Midbrain (tissue), 1 donor: ENCODE measurements at places on chromosomes 2 and 18.

- DNase-seq = no peak
These were observed 4.0 kb upstream of the HOXD4 start for GRCh38 chr2:176147210-176147799.

DNA sequence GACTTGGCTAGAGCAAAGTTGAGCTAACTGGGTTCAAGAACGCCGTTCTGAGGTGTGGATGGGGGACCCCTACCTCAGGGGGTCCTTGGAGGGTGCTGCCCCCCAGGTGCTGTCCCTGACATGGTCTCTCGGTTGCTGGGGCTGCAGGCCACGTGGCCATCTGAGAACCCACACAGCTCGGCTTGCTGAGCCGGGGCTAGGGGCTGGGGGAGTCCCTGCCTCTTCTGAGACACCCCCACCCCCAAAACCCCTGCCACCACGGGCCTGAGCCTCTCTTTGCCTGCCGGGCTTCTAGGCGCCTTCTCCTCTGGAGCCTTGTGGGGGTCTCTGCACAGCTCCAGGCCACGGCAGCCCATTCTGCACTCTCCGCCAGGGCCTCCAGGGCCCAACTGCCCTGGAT, 52.0 kb upstream of the LAMA1 start:
- DNase-seq = no peak

GRCh38 chr2:219467736-219468075, 31.0 kb upstream of the GMPPA start:
- DNase-seq = no peak

DNA sequence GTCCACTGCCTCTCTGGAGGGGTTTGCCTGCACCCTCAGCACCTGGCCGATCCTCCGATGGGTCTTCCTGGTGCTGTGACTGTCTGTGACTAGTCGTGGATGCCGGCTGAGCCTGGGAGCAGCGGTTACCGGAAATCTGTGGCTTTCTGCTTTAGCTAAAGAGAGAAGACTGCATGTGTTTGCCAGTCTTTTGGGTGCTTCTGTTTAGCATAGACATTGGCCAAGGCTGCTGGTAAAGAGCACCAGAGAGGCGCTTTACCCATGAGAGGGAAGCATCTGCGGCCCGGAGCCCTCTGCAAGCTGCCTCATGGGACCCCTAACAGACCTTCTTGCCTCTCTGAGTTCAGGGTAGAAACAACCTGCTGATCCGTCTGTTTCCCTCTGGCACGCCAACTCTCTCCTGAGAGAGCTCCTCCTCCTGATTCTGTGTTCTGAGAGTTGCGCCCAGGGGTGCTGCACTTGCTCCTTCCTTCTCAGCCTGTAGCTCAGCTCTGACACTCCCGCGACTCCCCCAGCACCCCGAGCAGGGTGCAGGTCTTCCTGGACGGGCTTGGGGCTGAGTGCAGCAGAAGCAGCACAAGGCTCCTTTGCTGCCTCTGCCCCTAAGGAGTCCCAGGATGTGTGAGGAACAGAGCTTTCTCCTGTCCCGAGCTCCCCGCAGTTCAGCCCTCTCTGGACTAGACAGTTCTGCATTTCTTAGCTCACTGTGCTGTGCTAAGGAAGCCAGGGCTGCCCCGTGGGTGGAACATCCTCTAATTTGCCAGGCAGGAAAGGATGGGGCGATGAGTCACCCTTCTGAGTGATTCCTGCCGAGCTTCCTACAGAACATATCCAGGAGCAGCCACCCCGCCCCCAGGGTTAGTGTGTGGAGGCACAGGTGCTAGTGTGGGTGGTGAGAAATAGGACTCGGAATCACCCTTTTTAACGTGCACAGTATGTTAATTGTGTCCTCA, 203.2 kb downstream of the SH3RF3 start:
- no peak for DNase-seq

GRCh38 chr2:60313470-60314172, 239.8 kb downstream of the BCL11A start:
- DNase-seq = no peak

GRCh38 chr2:10329880-10330699, 27.4 kb downstream of the HPCAL1 start:
- no peak for DNase-seq

- no peak for DNase-seq
These were observed 132.8 kb upstream of the SERTAD2 start for GRCh38 chr2:64786343-64787018.

GRCh38 chr2:72515696-72516095, 310.1 kb downstream of the EXOC6B start:
- DNase-seq = peak; percentile 63

DNA sequence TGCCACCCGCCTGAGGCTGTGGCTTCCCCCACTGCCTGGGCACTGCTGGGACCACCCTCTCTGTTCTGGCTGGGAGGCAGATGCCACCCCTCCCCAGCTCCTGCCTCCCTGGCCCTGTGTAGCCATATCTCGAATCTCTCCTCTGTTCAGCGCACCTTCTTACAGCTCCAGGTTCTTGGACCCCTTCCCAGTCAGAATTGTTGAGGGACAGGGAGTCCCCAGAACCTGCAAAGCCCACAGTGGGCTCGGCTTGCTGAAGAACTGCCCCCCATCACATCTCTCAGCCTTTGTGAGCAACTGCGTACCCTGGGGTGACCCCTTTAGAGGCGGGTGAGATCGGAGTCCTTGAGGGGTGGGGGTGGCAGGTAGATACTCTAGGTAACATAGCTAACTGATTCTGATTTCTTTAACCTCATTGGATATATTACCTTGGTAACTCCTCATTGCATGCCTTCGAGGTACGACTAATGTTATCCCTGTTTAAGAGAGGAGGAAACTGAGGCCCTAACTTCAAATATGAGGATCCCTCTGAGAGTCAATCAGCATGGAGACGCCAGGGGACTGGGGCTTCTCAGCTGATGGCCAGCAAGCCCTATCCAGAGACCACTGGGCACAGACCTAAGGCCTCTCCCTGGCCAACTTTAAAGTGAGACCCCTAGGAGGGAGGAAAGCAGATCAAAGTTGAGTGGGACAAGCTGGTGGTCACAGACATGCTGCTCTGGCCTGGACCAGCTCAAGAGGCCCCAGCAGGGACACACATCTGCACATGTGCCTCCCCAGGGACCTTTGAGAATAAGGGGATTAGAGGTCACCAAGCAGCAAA, 101.3 kb downstream of the CAPN13 start:
- DNase-seq = no peak

- DNase-seq = no peak
These were observed 3.1 kb upstream of the TMEM185B start for GRCh38 chr2:120226316-120226715.

DNA sequence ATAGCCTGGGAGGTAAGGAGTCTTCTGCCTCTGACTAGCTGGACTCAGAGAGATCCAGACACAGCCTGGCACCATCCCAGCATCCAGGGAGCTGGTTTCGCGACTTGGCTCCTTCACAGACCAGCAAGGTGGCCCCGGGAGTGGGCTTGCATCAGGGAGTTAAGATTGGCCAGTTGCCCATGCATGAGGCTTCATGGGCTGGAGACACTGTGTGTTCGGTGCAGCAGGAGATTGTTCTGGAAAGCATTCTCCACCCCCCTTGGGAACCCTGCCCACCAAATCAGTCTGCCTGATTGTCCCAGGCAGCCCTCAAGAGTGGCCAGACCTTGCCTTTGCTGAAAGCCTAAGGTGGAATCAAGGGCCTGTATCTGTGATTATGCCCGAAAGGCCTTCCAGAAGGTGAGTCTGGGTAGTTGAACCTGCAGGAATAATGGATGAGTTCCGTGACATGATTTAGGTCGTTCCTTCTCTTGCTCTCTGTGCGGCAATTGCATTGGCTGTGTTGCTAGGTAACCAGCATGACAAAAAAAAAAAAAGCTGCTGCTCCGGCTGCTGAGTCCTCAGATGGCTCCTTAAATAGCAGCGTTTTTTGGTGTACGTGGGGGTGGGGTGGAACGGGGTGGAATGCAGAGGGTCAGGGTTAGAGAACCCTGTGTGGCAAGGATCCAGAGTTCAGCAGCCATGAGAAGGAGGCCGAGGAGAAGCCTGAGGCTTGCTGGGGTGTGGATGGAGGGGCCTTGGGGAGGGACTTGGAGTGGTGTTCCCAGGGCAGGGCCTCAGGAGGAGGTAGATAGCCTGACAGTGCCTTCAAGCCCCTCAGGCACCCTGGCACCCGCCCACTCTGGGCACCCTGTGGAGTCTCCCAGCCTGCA, 93.0 kb upstream of the MCFD2 start:
- DNase-seq = peak; percentile 79

DNA sequence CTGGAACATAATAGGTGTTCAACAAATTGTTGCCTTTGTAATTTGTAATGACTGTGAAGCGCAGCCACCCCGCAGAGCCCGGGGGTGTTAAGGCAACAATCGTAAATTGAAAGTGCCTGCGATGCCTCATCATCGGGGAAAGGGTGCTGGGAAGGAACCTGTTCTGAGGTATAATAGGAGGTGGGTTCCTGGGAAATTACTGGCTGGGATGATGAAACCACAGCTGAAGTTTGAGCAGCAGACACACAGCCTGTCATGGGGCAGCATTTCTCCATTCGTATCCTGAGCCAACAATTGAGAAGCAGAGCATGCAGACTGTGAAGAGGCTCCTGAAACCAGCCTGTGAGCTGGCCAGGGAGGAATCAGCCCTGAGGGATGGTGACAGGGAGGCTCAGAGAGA, 404.0 kb upstream of the MYT1L start:
- no peak for DNase-seq

DNA sequence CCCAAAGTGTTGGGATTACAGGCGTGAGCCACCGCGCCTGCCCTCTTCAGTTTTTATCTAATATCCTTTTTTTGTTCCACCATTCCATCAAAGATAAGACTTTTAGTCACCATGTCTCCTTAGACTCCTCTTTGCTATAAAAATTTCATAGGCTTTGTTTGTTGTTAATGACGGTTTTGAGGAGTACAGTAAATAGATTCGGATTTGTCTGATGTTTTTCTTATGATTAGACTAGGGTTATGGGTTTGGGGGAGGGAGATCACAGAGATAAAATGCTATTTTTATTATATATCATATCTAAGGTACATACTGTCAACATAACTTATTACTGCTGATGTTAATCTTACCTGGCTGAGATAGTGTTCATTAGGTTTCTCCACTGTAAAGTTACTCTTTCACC, 6.2 kb downstream of the IL36B start:
- DNase-seq = no peak

DNA sequence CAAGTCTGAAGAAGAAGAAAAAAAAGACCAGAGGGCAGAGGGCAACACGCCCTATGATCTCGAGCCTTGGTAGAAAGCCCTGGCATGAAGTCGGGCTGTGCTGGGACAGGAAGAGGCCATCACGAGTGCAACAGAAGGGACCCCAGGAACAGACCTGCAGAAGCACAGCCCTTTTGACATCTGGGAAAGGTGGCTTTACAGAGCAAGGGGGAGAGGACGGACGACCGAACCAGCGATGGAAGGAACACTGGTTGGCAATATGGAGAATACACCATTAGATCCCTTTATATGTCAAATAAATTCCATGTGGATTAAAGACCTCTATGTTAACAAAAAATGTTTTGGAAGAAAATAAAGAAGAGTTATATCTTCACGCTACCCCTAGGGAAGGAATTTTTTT, 10.7 kb downstream of the KIF1A start:
- no peak for DNase-seq

DNA sequence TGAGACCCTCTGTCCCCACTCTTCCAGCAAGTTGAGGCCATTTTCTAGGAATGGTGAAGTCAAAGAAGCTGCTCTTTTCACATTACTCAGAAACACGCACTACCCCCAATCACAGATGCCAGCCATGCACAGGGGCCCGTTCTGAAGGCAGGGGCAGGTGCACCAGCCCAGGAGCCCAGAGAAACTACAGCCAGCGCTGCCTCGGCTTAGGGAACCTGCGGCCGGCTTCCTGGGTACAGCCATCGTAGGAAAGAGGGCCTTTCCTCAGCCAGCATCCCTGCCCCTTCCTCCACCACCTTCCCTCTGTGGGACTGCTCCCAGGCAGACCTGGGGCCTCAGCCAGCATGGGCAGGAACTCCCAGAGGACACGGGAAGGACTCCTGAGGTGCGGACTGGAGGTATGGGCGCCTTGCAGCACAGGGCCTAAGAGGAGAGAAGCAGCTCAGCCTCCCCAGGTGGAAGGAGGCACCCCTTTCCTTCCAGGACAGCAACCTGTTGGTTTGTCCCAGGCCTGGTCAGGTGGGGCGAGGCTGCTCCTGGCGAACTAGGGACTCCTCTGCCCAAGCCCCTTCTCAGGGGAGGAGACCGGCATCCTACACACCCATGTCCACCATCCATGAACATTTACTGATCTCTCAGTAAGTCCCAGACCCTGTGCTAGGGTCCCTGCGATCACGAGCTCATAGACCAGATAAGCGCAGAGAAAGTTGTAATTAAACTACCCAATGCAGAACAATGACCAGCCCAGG, 99.0 kb upstream of the ID2 start:
- no peak for DNase-seq

GRCh38 chr2:153912798-153913396, 41.2 kb downstream of the GALNT13 start:
- DNase-seq = no peak

GRCh38 chr2:38682008-38682575, 16.2 kb downstream of the GALM start:
- no peak for DNase-seq

DNA sequence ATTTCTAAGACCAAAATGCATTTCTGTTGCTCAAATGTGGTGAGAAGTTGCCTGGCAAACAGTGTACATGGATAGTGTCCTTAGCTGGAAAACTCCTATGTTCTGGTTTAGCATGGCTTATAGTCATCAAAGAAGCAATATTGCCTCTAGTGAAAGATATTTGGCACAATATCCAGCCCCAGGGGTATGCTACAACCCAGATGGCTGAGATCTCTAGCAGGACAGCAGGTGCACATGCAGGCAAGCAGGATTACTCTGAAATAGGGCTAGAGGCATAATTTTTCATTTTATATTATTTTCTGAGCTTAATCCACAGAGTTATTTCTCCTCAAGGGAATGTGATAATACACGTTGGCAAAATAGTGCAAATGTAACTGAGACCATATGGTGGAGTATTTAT, 34.0 kb downstream of the CCDC195 start:
- DNase-seq = no peak

DNA sequence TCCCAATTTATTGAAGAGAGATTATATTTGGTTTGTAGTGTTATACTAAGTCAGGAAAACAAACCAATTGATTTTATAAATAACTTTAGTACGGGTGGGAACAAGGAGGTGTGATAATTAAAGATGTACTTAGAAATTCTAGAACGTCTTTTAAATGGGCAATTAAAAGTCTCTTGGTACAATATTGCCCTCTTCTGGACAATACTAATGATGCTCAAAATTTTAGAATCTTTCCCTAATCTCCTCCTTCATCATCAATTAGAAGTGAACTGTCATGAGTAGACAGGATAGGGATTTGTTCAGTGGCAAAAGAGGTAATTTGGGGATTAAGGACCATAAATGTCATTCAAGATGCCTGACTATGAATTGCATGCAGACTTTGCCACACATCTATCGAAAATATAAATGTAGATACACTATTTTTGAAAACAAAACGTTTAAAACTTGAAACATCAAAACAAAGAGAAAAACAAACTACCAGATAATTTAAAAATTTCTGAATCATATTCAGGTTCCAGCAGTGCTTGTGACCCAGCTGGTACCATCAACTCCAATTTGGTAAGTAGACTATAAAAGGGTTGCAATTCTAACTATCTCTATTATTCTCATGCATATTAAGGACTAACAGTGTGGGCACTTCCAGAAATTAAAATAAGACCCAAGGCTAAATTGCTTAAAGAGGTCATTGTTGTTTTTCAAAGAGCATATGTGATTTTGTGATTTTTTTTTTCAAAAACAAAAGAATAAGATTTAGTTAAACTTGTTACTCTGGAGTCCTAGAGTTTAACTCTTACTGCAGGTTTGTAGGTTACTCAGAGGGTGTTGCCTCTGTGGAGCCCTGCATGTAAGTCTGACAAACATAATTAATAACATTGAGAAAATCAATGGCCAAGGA, 123.5 kb downstream of the LAMA3 start:
- peak; percentile 41 for DNase-seq

GRCh38 chr2:12251121-12251520, 465.6 kb upstream of the TRIB2 start:
- DNase-seq = no peak
